HS-5 (cell line): ENCODE measurements at places on chromosomes 13 and 19.

- DNase-seq, result no peak
These were observed 725 bp downstream of the FAM124A start for GRCh38 chr13:51222686-51223559.

GRCh38 chr13:112702986-112703379, 13.1 kb downstream of the ATP11A start:
- DNase-seq, result no peak

DNA sequence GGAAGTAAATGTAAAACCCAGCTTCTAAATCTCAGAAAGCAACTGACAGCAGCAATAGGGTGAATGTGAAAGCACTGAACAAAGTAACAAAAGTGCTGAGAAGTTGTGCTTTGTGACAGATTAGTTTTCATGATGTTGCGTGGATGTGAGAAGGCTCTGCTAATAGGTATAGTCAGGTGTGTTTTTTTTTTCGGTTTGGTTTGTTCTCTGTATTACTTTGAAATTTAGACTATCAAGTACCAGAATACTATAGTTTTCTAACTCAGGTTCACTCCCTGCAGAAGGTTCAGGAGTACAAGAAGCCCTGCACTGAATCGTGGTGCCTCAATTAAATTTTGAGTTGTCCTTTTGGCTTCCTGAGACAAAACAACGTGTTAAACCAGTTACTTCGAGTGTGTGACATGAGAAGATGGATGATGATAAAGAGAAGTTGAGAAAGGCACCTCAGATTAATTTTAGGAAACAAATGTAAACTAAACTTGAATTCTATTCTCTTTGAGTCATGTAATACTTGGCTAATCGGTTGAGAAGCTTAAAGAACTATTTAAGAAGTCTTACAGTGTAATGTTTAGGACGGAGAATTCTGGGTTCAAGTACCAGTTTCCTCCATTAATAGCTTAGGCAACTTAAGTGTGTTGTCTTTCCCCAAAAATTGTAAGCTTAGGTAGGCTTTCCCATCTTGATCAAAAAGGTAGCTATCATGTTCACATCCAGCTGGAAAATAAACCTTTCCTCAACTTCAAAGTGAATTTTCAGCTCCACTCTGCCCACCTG, 10.3 kb downstream of the MIR17HG start:
- no peak for DNase-seq

DNA sequence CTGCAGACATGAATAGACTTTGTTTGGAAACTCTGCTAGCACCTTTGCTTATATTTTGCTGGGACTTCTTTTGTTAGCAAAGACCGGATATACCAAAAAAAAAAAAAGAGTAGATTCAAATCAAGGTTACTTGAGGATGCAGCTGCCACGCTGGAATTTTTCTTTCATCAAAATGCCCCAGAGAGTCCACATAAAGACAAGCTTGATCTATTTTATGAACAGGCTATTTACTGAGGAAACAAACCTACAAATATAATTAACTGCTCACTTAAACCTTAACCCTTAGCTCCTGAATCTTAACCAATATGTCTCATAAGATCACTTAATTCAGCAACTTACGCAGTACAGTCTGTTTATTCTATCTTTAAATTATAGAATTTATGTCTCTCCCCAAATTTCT, 27.1 kb upstream of the DOCK9 start:
- DNase-seq, result no peak

GRCh38 chr13:26965952-26966700, 205.5 kb downstream of the USP12 start:
- no peak for DNase-seq

- DNase-seq, result no peak
These were observed 67.3 kb downstream of the DOCK9 start for GRCh38 chr13:98910501-98910951.

- peak; percentile 86 for DNase-seq
These were observed at the start of gene ZNF285 for GRCh38 chr19:44401139-44402115. ZNF285 (minus strand) TSS chr19:44401608; CDS start chr19:44397213, 4,395 bp downstream.

- no peak for DNase-seq
These were observed at the start of gene EXOC3L2 for GRCh38 chr19:45245334-45245787. EXOC3L2 (minus strand) TSS chr19:45245407; CDS start chr19:45239045, 6,362 bp downstream.

DNA sequence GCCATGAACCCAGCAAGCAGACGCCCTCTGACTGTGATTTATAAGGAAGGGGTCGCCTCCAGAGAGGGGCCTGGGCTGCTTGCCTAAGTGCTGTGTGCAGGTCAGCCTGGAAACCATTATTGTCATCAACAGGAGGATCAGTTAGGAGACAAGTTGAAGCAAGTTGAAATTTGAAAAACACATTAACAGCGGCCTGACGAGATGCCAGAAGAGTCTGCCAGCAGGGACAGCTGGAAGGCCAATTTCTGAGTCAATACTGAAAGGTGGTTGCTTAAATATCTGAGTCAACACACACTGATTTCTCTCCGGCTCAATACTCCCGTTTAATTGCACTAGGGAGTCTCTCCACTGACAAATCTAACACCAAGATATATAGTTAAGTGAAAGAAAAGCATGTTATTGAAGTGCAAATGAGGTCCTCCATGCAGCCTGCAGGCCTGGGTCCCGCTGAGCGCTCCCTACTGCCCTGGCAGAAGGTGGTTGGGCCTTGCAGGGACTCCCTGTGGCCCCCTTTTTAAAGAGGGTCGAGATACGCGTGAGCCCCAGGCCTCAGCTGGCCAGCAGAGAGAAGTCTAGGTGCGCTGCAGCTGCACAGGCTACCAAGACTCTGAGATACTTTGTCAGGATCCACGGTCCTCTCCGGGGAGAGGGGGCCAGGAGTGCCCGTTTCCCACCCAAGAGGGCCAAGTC, 91.1 kb downstream of the RNASEH2B start:
- no peak for DNase-seq

- no peak for DNase-seq
These were observed 363.9 kb downstream of the MYO16 start for GRCh38 chr13:108993346-108993745.

GRCh38 chr19:16585808-16586476, 13.7 kb upstream of the SLC35E1 start:
- DNase-seq, result no peak

GRCh38 chr13:28582892-28583240, 76.1 kb upstream of the POMP start:
- DNase-seq, result no peak

GRCh38 chr19:46495786-46496099, at the start of gene PNMA8B:
PNMA8B (minus strand) TSS chr19:46495867; CDS start chr19:46495465, 402 bp downstream.
- no peak for DNase-seq

- no peak for DNase-seq
These were observed 20.7 kb downstream of the LYPD3 start for GRCh38 chr19:43444531-43445287.

- no peak for DNase-seq
These were observed 37.8 kb downstream of the VSTM2B start for GRCh38 chr19:29563486-29564101.

DNA sequence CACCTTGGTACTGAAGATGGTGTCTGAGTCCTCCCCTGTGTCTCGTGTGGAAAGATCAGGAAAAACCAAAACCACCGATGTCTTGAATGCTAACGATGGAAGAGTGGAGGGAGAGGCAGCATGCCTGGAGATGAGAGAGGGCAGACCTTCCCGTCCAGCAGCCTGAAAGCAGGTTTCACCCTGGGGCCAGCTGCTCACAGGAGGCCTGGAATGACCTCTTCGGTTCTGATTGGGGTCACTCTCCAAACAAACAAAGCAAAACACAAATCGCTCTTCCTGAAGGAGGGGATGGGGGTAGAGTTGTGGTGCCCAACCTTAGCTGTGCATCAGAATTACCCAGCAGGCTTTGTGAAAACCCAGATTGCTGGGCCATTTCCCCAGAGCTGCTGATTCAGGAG, 142.3 kb upstream of the SOX1 start:
- DNase-seq, result no peak

DNA sequence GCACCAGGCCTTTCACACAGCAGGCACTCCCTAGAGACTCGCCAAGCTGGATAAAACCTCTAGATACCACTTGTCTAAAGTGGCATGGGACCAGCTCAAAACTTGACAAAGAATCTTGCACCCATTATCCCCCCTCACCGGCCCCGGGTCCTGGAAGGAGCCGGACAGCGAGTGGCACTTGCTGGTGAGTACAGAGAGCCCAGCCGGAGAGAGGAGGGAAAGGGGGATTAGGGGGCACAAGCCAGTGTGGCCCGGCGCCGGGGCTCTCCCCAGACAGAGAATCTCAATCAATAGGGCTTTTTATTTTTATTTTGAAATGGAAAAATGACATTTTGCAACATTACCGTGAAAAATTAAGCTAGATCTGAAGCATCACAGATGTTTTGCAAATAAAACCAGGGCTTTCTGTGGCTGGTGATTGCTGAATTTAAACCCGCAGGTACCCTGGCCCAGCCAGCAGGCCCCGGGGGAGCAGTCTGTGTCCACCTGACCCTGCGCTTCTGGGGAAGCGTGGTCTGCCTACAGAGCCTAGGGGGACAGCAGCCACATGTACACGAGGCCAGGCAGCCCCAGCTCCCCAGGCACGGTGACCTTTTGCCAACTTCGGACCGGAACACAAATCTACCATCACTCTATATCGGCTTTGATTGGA, 10.0 kb upstream of the VSTM2B start:
- no peak for DNase-seq

- peak; percentile 8 for DNase-seq
These were observed 460.3 kb upstream of the KLHL1 start for GRCh38 chr13:70568571-70568970.

DNA sequence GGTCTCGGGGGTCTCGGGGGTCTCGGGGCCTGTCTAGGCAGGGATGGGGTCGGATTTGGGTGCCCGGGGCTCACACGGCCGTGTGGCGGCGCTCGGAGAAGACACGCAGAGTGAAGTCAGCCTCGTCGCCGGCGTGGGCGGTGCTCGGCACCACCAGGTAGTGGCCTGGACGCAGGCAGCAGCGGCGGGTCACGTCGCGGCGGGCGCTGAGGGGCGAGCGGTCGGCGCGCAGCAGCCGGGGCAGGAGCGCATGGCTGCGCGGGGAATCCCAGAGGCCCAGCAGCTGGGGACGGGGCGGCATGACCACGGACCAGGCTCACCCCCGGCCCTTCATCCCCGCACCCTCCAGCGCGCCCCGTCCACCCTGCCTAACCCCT, 8.2 kb downstream of the CAPN12 start:
- DNase-seq, result no peak

- DNase-seq, result no peak
These were observed 2.7 kb upstream of the CAPNS1 start for GRCh38 chr19:36136964-36137686.

DNA sequence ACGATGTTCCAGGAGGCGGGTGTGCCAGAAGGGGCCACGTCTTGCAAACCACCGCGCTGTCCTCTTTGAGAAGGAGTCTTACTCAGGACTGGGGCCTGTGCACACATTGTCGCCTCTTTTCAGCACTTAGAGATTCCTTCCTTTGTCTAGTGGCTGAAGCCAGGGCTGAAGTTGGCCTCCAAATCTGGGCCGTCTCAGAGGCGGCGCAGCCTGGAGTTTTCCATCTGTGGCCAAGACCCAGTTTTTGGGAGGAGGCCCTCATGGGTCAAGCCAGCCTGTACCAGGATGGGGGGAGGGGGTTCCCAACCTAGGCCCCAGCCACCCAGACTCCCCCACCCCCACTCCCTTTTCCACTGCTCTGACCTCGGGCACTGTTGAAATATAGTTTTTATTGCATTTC, 11.8 kb downstream of the ANO8 start:
- DNase-seq, result no peak

GRCh38 chr19:19120308-19121231, 17.7 kb downstream of the TMEM161A start:
- DNase-seq, result no peak

GRCh38 chr13:93758575-93758974, 532.0 kb downstream of the GPC6 start:
- no peak for DNase-seq

DNA sequence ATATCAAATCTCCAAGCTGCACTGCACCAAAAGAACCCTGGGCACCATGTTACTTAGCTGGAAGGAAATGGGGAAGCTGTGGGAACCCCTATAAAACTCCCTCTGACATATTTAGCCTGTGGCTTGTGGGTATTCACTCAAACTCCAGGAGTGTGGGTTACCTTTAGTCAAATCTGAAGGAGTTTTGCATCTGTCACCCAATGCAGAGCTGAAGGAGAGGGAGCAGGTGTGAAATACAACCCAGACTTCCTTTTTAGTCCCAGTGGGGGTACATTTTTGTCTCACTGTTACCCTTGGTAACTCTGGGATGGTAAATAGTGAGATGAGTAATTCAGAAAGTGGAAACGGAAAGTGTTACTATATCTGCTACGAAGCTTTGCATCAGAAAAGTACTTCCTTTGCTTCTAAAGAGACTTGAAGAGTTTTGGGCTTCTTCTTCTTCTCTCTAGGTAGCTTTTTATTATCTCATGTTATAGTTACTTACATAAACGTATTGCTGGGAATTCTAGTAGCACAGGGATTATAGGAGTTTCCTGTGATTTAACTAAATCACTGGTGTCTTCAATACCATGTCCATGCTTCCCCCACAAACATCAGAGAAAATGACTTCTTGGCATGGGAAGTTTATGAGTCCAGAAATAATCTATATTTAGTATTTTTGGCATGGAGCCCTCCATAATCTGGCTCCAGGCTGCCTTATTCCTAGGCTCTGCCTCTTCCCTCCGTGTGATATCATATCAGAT, 105.9 kb downstream of the AKAP11 start:
- no peak for DNase-seq

DNA sequence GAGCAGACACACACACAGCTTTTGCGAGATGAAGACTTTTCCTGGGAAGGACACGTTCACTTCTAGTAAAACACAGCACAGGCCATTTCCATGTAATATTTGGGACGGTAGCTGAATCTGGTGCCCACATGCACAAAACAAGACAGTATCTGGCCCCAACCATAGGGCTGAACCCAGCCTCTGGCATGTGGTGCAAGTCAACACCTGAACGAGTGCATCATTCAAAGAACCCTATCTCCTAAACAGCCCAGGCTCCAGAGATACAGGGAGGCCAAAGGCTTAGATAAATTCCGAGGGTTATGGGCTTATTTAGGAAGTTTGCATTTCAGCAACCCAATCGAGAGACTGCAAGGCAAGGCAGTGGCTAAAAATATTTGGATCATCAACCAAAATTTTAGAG, 2.7 kb upstream of the TFDP1 start:
- no peak for DNase-seq

- peak; percentile 13 for DNase-seq
These were observed 169.6 kb upstream of the GPR12 start for GRCh38 chr13:26929971-26930730.

DNA sequence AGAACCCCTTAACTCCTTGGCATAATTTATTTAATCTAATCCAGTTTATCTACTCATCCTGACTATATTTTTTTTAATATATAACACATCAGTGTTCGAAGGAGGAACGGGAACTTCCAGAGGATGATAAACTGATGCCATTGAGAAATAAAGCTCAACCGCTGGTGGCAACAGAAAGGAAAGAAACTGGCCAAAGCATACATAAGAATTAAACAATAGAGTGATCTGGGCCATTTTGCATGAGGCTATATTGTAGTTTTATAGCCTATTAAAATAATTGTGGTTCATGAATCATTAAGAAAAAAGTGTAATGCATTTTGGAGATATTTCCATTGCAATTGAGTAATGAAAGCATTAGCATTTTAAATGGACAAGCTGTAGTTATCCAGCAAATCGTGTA, 94.2 kb downstream of the FRY start:
- DNase-seq, result peak; percentile 8
